Thoracic aorta (tissue), 2 donors: ENCODE measurements at places on chromosomes 4 and X.

DNA sequence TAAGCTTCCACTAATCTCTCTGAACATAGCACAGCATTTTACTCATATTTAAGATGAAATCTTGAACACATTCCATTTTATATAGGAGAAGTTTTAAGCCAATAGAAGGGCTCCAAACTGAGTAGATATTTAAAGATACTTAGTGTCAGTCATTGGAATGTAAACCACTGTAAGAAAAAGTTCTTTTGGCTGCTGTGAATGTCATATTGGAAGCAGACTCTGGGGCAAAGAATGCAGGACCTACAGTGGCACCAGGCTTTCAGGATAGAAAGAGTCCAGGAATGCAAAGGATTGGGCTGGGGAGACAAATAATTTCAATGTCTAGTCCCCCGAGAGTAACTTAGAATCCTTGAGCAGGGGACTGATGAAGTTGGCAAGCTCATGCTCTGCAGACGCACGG lies 1047.7 kb downstream of the STIM2 start:
- no peaks in the 10 kb centered on the region for H3K27me3 ChIP-seq
- no peaks in the 10 kb centered on the region for H3K36me3 ChIP-seq
- H3K4me3 ChIP-seq, result no peak overlapping the region

DNA sequence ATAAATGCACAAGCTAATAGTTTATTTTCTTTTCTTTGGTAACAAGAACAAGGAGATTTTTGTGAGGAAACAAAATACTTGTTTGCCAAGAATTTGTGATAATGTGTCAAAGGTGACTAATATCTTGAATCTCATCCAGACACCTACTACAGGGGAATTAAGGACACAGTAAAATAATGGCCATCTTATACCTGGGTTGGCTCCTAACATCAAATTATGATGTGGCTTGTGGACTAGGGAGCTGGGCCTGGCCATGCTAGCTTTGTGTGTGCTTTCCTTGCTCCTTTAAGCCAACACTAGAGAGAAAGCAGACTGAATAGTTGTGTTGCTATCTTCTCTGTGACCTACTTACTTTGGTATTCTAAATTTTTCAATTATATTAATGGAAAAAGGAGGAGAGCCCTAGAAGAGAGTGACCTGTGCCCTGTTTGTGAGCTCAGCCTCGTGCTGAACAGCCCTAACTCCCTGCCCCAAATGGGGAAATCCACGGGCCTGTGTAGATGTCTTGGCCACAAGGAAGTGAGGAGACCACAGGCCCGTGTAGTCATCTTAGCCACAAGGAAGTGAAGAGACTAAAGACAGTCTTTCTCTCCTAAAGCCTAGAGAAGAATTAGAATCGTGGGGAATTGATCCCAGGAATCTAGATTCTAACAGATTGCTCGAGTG lies 23.3 kb downstream of the ARHGAP24 start:
- no peaks in the 10 kb centered on the region for H3K36me3 ChIP-seq
- no peak overlapping the region for H3K4me3 ChIP-seq
- H3K4me1 ChIP-seq, result peaks cover 7% of the 10 kb centered on the region
- DNase-seq, result no peak

DNA sequence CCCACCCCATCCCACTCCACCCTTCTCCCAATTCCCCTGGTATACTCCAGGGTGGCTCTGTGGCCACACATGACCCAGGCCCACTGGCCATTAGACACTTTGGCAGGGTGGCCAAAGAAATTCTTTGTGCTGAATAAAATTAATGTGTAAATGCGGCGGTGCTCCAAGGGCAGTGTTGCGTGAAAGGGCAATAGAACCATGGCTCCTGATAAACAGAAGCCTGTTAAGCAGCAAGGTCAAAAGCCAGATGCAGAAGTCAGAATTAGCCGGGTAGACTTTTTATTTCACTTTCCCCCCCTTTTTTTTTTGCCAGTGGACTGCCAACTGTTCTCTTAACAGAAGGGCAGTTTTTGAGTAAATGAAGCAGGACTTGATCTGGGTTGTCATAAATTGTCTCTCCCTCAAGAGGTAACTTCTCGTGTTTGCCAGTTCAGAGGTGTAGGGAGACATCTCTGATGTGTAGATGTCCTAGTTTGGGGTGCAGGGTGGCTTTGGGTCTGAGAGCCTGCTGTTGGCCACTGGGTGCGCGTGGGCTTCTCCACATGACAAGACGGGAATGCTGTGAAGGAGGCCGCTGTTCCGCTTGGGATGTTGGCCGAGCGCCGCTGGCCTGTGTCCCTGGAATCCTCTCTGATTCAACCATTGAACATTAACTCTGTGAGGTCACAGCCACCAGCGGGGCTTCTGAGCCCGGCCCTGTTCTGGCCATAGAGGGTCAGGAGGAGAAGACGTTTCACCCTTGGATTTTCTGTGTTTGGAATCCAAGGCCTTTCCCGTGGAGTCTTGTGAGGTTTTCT lies 139.5 kb downstream of the TBL1X start:
- peak; percentile 5 for DNase-seq
- peak overlapping the region; percentile 35 for H3K4me3 ChIP-seq

- no peak overlapping the region for H3K4me3 ChIP-seq
- no peak for DNase-seq
- no peak overlapping the region for H3K27ac ChIP-seq
- no peaks in the 10 kb centered on the region for H3K4me1 ChIP-seq
- no peaks in the 10 kb centered on the region for H3K27me3 ChIP-seq
- H3K36me3 ChIP-seq, result no peaks in the 10 kb centered on the region
Measured at GRCh38 chr4:116374815-116375214, 710.6 kb downstream of the TRAM1L1 start.

GRCh38 chr4:23882976-23883531 lies 6.8 kb downstream of the PPARGC1A start:
- no peak overlapping the region for H3K4me3 ChIP-seq
- no peaks in the 10 kb centered on the region for H3K27me3 ChIP-seq
- H3K27ac ChIP-seq, result no peak overlapping the region

DNA sequence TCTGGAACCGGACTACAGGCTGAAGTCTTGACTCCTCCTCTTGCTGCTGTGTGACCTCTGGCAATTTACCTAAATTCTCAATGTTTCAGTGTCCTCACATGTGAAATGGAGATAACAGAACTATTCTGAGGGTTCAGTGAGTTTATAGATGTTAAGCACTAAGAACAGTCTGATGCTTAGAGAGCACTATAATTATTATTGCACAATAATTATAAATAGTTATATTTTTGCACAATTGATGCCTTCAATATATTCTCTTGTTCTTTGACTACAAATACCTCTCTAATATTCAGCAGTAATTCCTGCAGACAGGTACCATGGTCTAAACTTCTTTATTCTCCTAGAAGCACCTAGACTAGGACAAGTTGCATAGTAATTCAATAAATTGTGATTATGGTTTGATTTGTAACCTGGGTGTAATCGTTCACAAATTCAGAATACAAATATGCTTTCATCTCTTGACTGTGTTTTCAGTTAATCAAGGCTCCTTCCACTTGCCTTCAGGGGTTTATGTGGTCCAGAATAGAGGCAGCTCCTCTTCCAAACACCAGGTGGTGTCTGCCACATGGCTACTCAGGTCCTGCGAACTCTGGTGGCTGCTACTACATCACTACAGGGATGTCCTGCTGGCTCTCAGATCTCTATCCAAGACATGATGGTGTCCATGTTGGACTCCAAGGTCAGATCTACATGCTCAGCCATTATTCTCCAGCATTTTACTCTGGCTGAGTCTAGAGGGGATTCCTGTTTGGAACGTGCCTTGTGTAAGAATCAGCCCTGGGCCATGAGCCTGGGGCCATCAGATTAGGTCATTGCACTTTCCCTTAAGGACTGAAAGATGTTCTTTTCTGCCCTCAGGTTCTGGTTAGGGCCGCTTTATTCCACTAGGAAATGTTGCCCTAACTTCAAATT lies 103.4 kb downstream of the QRFPR start:
- no peak overlapping the region for H3K27ac ChIP-seq
- H3K36me3 ChIP-seq, result no peaks in the 10 kb centered on the region
- DNase-seq, result no peak
- no peaks in the 10 kb centered on the region for H3K27me3 ChIP-seq

- H3K27me3 ChIP-seq, result no peaks in the 10 kb centered on the region
- H3K27ac ChIP-seq, result no peak overlapping the region
- no peaks in the 10 kb centered on the region for H3K36me3 ChIP-seq
- H3K4me1 ChIP-seq, result no peaks in the 10 kb centered on the region
- no peak overlapping the region for H3K4me3 ChIP-seq
- no peak for DNase-seq
Measured at GRCh38 chrX:87388381-87388780, 129.2 kb upstream of the KLHL4 start.

DNA sequence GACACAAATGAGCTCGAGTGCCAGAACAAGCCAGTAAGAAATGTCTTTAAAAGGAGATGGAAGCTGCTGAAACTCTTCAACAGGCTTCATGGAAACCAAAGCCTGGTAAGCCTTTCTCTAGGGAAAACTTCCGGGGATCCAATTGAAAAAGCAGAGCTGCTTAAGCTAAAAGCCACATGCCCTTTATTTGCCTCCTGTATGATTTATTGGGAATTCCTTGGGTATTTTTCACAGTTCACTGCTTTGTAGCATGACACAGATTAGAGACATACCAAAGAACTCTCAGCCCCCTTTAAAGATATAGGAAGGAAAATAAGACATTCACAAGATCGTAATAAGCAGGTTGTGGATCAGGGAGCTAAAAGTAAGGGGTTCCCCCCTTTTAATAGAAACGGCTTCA lies 6.5 kb upstream of the ARHGAP6 start:
- no peak overlapping the region for H3K27ac ChIP-seq
- no peaks in the 10 kb centered on the region for H3K4me1 ChIP-seq
- DNase-seq, result no peak
- no peak overlapping the region for H3K4me3 ChIP-seq
- H3K27me3 ChIP-seq, result no peaks in the 10 kb centered on the region

- H3K27me3 ChIP-seq, result no peaks in the 10 kb centered on the region
- no peak overlapping the region for H3K27ac ChIP-seq
- DNase-seq, result no peak
- H3K4me1 ChIP-seq, result no peaks in the 10 kb centered on the region
- H3K36me3 ChIP-seq, result no peaks in the 10 kb centered on the region
Measured at GRCh38 chrX:86133761-86134160, 14.5 kb upstream of the DACH2 start.

- H3K4me3 ChIP-seq, result no peak overlapping the region
- DNase-seq, result no peak
- H3K27me3 ChIP-seq, result no peaks in the 10 kb centered on the region
- no peaks in the 10 kb centered on the region for H3K36me3 ChIP-seq
Measured at GRCh38 chrX:74438764-74439163, 17.5 kb downstream of the SLC16A2 start.

GRCh38 chr4:122968227-122968812 lies 45.9 kb upstream of the NUDT6 start:
- no peak for DNase-seq
- H3K27me3 ChIP-seq, result no peaks in the 10 kb centered on the region
- H3K27ac ChIP-seq, result no peak overlapping the region
- H3K4me3 ChIP-seq, result no peak overlapping the region
- H3K4me1 ChIP-seq, result no peaks in the 10 kb centered on the region

- H3K36me3 ChIP-seq, result peaks cover 12% of the 10 kb centered on the region
- no peaks in the 10 kb centered on the region for H3K27me3 ChIP-seq
- peaks cover 26% of the 10 kb centered on the region for H3K4me1 ChIP-seq
- no peak overlapping the region for H3K4me3 ChIP-seq
- no peak for DNase-seq
- no peak overlapping the region for H3K27ac ChIP-seq
Measured at GRCh38 chr4:169102026-169102425, 92.0 kb upstream of the CBR4 start.

GRCh38 chr4:97643179-97643578 lies 500.1 kb downstream of the STPG2 start:
- H3K27ac ChIP-seq, result no peak overlapping the region
- H3K4me1 ChIP-seq, result no peaks in the 10 kb centered on the region
- H3K27me3 ChIP-seq, result no peaks in the 10 kb centered on the region
- no peaks in the 10 kb centered on the region for H3K36me3 ChIP-seq

- H3K27me3 ChIP-seq, result no peaks in the 10 kb centered on the region
- H3K36me3 ChIP-seq, result no peaks in the 10 kb centered on the region
- no peak overlapping the region for H3K4me3 ChIP-seq
Measured at GRCh38 chr4:184074677-184075388, 142.8 kb downstream of the ENPP6 start.

GRCh38 chrX:69388526-69388925 lies 115.6 kb upstream of the NALF2 start:
- no peak for DNase-seq
- H3K4me3 ChIP-seq, result no peak overlapping the region
- no peaks in the 10 kb centered on the region for H3K27me3 ChIP-seq

- no peak overlapping the region for H3K4me3 ChIP-seq
- H3K27ac ChIP-seq, result no peak overlapping the region
- no peak for DNase-seq
- no peaks in the 10 kb centered on the region for H3K27me3 ChIP-seq
Measured at GRCh38 chr4:139668658-139669201, 3.1 kb downstream of the MGST2 start.

DNA sequence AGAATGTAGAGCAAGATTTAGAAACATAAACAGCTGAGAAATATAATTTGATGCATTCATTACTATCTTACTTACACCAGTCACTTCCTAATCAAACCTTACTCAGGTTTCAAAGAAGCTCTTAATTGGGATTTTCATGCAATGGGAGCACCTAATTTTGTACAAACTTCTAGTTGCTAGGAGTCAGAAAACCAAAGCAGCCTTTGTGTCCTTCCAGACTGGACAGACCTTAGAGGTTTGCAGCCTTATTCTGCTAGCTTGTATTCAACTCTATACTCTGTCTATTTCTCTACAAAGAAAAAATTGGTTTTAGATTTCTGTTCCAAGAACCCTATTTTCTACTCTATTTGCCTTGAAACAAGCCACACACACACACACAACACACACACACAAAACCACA lies 19.4 kb downstream of the GABRA2 start:
- H3K36me3 ChIP-seq, result no peaks in the 10 kb centered on the region
- no peak overlapping the region for H3K27ac ChIP-seq
- DNase-seq, result no peak
- H3K27me3 ChIP-seq, result no peaks in the 10 kb centered on the region
- H3K4me1 ChIP-seq, result no peaks in the 10 kb centered on the region

DNA sequence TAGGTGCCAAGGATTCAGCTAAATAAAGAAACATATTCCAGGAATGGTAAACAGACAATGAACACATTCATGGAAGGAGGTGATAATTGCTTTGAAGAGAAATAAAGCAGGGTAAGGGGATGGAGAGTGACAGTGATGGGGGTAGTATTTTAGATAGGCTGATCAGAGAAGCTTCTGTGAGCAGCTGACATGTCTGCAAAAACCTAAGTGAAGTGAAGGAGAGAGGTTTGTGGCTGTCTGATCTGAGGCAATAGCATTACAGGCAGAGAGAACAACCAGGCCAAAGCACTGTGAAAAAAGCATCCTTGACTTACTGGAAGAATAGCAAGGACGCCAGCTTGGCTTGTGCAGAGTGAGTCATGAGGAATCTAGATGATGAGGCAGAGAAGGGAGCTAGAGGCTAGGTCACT lies 271.9 kb upstream of the GATB start:
- H3K4me1 ChIP-seq, result no peaks in the 10 kb centered on the region
- peak; percentile 34 for DNase-seq
- no peak overlapping the region for H3K4me3 ChIP-seq
- no peaks in the 10 kb centered on the region for H3K36me3 ChIP-seq

- no peaks in the 10 kb centered on the region for H3K36me3 ChIP-seq
- H3K27ac ChIP-seq, result peak overlapping the region; percentile 61
- no peaks in the 10 kb centered on the region for H3K27me3 ChIP-seq
Measured at GRCh38 chr4:2837110-2837903, 6.3 kb upstream of the ADD1 start.

- no peak for DNase-seq
- no peak overlapping the region for H3K4me3 ChIP-seq
- no peaks in the 10 kb centered on the region for H3K4me1 ChIP-seq
- no peaks in the 10 kb centered on the region for H3K27me3 ChIP-seq
Measured at GRCh38 chrX:130771648-130772047, 131.4 kb downstream of the ENOX2 start.

- H3K4me1 ChIP-seq, result no peaks in the 10 kb centered on the region
- no peak overlapping the region for H3K4me3 ChIP-seq
- H3K36me3 ChIP-seq, result no peaks in the 10 kb centered on the region
Measured at GRCh38 chr4:108391701-108392455, 223.1 kb upstream of the LEF1 start.
